NCI-H446 treated with DMSO at 0.1 percent for 48 hours (cell line): ENCODE measurements at places on chromosomes 2 and 18.

GRCh38 chr2:171404261-171404660 lies 29.5 kb downstream of the METTL8 start:
- DNase-seq, result no peak

GRCh38 chr2:8121022-8121825 lies 560.6 kb upstream of the ID2 start:
- no peak for DNase-seq

- DNase-seq, result no peak
Measured at GRCh38 chr2:95056461-95057459, 31.3 kb downstream of the MAL start.

- DNase-seq, result no peak
Measured at GRCh38 chr2:44582363-44583008, 220.7 kb downstream of the CAMKMT start.

GRCh38 chr2:50514901-50515300 lies 517.0 kb downstream of the NRXN1 start:
- DNase-seq, result no peak

- DNase-seq, result no peak
Measured at GRCh38 chr2:216850665-216851322, 9.1 kb downstream of the TNP1 start.

GRCh38 chr2:158546412-158547144 lies 89.8 kb downstream of the PKP4 start:
- DNase-seq, result no peak

DNA sequence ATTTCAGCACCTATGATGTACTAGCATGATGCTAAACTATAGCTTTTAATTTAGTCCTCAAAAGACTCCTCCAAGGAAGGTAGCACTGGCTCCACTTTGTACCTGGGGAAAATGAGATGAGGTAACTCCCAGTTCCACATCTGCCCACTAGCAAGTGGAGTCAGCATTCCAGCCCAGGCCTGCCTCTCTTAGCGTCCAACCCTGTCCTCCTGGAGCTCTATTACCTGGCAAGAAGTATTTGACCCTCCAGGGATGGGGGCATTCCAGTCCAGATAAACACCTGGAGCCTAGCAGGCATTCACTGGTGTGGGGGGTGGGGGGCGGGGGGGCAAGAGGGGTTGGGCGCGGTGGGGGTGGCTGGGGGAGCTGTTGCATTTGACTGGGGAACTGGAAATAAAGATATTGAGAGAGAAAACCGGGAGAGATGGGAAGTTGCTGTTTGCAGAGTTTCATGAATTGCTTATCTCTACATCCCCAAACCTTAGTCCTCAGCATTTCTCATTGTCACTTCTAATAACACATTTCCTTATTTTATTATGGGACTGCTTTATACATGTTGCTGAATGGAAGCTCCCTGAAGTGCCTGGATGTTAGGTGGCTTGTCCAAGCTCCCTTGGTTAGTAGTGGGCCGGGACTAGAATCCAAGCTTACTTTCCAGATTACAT lies 22.0 kb upstream of the FZD5 start:
- DNase-seq, result no peak

DNA sequence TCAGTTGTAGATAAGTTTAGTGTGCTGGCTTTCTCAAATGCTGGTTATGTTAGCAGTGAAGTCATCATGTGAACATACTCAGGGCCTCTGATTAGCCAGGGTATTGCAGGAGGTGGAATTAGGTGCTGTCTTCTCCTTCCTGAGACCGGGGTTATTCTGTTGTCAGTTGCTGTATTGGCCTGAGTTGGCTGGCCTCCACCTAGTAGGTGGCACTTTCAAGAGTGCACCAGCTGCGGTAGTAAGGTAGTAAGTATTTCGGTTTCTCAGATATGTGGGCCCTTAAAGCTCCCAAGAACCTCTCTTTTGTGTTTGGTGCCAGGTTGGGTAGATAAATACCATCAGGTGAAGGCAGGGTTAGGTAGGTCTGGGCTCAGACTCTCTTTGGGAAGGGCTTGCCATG lies 1430.5 kb upstream of the CELF4 start:
- DNase-seq, result no peak

DNA sequence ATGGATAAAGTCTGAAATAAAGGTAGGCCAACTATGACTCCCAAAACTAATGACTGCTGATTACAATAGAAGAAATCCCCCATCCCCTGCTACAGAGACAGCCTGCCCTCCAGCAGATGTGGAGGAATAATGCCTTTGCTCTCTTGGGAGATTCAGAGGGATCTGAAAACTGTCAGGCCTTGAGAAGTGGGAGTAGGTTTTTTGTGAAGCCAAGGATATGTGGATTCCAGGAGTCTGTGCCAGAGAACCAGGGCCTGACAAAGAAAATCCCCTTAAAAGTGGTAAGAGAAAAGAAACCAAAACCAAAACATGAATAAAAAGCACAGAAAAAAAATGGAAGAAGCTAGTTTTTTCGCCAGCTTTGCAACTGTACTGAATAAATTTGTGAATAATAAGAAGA lies 397.6 kb downstream of the ZNF521 start:
- DNase-seq, result no peak

GRCh38 chr2:186883666-186884065 lies 34.7 kb upstream of the ZSWIM2 start:
- DNase-seq, result no peak

DNA sequence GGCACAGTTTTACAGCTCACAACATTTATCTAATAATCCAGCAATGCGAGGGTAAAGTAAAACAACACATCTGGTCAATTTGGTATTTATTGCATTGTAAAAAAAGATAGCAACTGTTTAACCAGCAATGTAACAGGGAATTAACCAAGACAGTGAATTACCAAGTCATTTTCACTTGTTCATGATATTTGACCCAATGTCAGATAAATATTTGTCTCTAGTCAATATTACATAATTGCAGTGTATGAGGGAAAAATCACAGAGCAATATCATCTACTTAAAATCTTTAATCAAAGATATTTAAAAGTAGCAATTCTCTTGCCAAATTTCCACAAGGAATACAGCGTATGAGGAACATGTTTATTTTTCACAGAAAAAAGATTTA lies 1265.1 kb upstream of the CHAC2 start:
- no peak for DNase-seq

DNA sequence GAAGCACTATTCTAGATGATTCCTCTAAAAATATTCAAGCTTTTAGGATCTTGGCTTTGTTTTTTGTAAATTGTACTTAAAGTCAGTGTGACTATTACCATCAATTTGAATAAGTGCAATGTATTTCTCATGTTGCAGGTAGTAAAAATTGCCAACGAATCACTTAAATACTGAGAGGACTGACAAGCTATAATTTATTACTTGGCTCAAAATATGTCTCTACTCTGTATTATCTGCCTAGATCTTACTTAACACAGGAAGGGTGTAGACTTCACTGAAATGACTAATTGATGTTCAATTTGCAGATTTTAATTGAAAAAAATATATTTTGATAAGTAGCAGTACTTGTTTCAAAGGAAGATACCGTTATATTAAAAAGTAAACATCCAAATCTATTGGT lies 202.3 kb downstream of the SLC8A1 start:
- DNase-seq, result no peak

DNA sequence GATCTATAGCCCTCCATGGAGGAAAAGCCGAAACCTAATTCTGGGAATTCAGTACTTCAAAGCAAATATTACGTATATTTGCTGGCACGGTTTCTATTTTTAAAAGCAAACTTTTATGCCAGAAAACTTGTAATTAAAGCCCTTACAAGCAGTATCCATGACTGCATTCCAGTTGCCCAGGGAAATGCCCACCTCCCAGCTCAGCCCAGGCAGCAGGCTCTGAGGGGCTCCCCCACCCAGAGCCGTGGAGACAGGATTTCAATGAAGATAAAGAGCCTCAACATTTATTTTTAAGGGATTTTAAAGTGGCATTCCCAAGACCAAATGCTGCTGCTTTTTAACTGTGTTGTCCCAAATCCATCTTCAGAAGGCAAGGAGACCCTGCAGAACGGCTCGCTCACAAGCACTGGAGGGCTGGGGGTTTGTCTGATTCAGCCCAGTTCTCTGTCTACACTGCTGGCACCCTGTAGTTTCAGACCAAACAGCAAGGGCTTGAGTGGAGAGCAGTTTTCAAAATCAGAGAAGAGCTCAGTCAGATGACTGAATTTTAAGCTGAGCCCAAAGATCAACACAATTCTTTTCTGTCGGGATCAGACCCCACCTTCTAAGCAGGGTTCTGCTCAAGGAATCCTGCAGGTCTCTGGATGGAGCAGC lies 105.1 kb downstream of the KCNF1 start:
- DNase-seq, result no peak

DNA sequence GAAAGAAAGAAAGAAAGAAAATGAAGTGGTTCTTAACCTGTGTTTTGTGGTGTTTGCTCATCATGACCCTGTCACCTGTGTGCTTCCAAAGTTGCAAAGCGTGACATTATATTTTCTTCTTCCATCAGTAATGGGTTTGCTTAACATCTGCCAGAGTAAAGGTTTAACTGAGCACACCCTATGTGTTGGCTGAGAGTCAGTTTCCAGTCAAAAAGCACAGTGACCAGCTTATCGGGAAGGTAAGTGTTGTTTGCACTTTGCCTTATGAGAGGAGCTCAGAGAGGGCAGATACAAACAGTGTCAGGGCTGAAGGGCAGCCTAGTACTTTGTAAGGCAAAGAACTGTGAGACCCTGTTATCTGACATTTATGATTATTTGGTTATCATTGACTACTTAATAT lies 406.2 kb upstream of the CWC22 start:
- DNase-seq, result no peak
